ENCODE measurements at places on chromosomes 6 and 20.

DNA sequence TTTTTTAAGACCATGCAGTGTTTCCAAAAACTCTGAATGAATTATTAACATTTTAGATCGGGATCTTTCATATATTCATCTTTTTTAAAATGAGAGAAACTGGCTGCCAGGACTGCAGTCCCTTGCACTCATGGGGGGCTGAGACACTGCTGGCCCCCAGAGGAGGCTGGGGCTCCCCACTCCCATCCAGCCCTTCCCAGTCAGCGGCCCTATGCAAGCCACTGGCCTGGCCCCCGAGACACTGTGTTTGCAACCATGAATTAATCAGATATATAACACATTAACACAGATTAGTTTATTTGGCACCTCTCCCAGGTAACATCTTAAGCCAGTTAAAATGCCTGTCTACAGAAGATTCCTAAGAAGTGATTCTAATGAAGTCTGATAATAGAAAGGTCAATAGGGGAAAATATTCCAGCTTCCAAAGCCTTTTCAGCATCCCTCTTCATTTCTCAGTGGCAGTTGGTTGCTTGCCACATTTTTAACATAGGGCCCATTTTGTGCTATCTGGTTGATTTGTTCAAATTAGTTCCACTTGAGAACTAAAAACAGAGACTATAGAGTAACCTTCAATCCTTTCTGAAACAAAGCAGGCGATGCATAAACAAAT lies 184.4 kb upstream of the FBXL4 start:
- DNase-seq, result no peak

DNA sequence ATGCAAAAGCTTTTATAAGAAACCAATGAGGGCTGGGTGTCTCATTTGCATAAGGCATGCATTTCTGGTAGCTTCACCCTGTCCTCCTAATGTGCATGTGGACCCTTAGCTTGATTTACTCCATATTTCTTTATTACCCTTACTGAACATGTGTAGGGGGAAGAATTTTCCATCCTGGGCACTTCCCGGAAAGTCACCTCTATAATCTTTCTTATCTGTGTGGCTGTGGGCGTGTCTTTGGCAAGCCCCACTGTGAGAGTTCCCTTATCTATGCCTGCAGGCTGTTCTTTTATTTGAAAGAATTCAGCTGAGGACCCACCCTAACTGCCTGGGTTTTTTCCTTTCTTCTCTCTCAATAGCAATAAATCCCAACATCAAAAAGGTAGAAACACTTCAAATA lies 627.8 kb downstream of the DOK5 start:
- no peak for DNase-seq

DNA sequence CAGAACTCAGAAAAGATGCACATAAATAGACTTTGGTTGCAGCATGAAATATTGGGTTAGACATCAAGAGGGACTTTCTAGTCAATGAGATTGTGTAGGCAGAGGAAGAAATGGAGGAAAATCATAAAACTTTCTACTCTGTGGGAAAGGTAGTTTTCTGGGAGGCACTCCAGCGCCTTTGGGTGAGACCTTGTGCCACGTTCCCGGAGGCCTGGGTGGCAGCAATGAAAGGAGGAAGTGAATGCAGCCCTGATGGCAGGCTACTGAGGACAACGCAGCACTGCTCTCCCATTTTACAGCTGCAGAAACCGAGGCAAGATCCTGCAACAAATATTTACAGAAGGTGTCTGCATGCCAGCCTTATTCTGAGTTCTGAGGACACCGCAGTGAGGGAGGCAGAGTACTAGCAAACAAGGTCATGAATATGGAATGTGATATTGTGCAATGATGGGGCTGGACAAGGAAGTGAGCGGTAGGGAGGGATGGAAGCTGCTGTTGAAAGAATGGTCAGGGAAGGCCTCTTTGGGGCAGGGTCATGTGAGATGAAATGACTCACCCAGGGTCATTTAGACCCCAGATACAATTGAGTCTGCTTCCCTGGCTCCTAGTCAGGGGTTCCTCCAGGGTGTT lies 159.1 kb downstream of the TFAP2C start:
- DNase-seq, result no peak

DNA sequence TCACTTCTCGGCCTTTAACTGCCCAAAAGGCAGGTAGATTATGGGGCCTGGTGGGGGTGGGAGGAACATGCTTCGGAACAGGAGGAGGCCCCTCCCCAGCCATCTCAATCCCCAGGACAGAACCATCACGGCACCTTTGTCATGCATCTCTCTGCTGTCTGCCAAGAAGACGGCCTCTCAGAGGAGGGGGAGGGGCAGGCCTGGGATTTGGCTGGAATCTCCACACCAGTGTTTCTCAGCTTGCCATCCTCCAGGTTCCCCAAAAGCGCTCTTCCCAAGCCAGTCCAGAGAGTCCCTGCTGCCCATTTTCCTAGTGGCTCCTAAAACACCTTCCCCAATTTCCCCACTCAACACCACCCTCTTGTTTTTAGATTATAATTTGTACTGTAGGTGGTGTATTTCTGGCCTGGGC lies 2.5 kb upstream of the POU5F1 start:
- DNase-seq, result no peak

- no peak for DNase-seq
These were observed 23.2 kb downstream of the PPP1R16B start for GRCh38 chr20:38828514-38829295.

- DNase-seq, result no peak
These were observed 284.7 kb upstream of the HSF2 start for GRCh38 chr6:122114717-122115116.

DNA sequence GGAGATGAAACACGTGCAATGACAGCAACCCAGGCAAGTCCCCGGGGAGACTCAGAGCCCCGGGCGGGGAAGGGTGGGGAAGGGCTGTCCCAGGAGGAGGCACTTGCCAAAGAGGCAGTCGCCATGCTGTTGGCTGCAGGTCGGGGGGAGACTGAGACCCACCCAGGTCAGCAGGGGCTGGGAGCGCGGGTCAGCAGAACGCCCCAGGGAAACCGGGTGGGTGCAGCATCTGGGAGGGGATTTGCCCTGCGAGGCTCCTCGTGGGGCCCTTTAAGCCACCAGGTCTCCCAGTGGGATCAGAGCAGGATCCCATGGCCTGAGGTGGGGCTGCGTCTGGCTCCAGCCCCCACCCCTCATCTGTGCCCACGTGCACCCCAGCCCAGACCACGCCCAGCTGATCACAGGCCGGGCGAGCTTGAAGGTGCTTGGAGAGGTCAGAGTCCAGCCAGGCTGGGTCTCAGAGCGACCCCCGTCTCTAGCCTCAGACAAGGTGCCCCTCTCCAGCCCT lies 65.5 kb downstream of the YTHDF1 start:
- DNase-seq, result no peak

GRCh38 chr20:55200317-55200716 lies 724.9 kb downstream of the DOK5 start:
- no peak for DNase-seq

Data from cortex of kidney (tissue), 1 donor.